ENCODE measurements at places on chromosomes 5 and 9.

GRCh38 chr9:72909428-72909827, 43.4 kb downstream of the ALDH1A1 start:
- DNase-seq, result no peak

- no peak for DNase-seq
These were observed 226.2 kb upstream of the TBC1D2 start for GRCh38 chr9:98481676-98482075.

GRCh38 chr9:121865060-121865459, 213.6 kb downstream of the DAB2IP start:
- no peak for DNase-seq

DNA sequence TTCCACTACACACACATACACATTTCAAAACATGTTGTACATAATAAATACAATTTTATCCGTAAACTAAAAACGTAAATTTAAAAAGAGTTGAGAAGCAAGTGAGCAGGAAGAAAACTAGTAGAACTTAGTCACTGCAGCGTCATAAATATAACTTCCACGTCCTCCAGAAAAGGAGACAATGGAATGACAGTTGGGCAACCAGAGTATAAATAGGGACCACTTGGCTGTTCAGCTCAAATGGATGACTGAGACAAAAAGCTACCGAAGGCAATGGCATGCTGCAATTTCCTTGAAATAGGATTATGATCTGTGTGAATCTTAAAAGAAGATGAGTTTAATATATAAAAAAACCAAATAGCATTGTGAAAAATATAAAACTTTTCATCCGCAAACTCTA, 438.5 kb upstream of the RGMB start:
- DNase-seq, result no peak

- no peak for DNase-seq
These were observed 734.5 kb upstream of the NUDT12 start for GRCh38 chr5:104297076-104297475.

DNA sequence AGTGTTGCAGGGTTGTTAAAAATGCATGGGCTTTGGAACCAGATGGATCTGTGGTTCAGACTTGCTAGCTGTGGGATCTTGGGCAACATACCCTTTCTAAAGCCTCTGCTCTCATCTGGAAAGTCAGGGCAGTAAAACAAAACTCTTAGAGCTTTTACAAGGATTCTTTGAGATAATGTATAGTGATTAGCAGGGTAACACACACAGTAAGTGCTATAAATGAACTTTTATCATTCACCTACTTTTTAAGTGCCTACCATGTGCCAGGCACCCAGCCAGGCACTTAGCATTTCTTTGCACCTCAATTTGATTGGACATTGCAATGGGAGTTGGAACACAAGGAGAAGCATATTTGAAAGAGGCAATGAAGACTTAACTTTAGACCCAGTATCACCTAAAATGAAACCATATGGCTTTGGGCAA, 208.6 kb upstream of the PAPPA start:
- no peak for DNase-seq

DNA sequence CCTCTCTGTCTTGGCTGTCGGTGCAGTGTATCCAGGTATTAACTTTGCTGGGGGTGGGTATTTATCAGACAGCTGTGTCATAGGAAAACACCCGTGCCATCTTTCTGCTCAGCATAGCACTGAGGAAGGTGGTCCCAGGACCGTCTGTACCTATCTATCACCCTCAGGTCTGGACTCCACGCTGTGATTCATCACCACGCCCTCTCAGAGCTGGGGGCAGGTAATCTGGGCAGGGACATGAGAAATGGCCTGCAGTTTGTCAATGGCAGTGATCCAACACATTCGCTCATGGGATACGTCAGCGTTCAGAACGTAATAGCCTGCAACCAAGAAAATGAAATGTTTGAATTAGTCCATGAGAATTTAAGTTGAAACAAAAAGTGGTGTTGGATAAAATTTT, 151.6 kb upstream of the MAP1B start:
- no peak for DNase-seq

DNA sequence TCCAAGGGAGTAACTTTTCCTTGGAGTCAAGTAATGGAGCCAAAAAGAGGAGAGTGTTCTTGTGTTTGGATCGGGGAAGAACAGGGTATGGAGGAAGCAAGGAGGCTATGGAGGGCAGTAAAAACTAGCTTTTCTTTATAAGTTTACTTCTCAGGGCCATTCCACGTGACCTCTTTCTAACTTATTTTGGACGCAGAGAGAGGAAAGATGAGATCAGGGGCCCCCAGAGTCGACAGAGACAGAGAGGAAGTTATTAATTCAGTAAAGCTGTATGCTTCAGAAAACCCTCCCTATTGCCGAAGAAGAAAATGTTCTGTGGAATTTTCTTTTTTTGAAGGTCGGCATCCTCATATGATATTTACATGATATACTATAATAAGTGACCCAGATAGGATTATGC, 233.8 kb upstream of the MPDZ start:
- no peak for DNase-seq

DNA sequence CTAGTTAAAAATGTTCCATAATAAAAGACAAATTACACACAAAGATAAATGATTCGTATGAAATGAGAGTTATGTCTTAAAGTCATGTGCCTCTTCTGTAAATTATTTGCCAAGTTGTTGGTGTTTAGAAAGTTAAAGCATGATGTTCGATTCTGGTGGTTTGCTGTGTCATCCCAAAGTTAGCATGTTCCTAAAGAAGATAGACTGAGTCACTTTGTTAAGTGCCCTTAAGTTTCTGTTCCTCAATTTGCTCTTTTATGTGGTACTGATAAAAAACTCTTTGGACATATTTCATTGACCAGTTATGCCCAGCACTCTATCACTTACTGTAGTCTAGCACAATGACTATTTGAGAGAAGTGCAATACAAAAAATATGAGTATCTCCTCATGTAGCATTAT, 366.9 kb upstream of the ZNF608 start:
- DNase-seq, result no peak

DNA sequence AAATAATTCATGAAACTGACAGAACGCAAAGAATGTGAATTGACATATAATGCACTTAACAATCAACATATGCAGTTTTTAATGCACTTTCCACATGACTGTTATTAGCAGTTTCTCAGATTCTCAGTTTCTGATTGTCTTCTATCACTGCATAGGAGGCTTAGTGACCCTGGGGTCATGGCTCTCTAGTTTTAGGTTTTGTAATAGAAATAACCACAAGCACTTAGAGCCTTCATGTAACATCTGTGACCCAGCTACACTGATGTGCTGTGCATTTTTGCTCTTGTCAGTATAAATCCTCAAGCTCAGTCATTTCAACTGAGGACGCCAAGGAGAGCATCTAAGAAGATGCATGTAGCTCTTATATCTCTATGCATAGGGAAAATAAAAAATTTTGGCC, 163.1 kb upstream of the IZUMO3 start:
- no peak for DNase-seq

- peak; percentile 82 for DNase-seq
These were observed 27.3 kb upstream of the FGF1 start for GRCh38 chr5:142713121-142713706.

DNA sequence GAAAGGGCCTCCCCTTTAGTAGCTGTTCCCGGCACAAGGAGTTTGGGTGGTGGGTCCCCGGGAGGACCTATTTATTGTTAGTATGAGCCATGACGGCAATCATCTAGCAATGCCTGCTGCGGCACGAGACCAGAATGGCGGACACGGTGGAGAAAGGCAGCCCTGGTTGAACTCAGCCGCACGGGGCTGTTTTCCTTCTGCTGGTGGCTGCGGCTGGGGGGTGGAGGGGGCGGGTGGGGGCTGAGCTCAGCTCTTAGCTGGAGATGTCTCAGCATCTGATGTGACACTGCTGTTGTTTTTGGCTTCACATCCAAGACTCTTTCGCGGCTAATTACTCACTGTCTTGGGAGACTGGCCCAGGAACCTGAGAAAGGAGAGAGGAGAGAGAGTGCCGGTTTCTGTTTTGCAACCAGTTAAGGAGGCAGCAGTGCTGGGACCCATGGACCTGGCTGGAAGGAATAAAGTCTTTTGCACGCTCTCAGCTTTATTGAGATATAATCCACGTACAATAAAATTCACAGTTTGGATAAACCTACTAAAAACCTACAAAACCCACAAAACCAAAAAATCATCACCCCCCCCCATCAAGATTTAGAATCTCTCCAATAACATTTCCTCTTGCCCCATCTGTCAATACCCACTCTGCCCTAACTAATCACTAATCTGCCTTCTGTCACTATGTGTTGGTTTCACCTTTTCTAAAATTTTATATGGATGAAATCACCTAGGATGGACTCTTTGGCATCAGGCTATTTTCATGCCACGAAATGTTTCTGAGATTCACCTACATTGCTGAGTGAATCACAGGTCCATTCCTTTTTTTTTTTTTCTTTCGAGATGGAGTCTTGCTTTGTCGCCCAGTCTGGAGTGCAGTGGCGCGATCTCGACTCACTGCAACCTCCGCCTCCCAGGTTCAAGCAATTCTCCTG, 81.8 kb upstream of the NEURL1B start:
- DNase-seq, result no peak

- DNase-seq, result no peak
These were observed 3.8 kb downstream of the NDST1 start for GRCh38 chr5:150511578-150512367.

DNA sequence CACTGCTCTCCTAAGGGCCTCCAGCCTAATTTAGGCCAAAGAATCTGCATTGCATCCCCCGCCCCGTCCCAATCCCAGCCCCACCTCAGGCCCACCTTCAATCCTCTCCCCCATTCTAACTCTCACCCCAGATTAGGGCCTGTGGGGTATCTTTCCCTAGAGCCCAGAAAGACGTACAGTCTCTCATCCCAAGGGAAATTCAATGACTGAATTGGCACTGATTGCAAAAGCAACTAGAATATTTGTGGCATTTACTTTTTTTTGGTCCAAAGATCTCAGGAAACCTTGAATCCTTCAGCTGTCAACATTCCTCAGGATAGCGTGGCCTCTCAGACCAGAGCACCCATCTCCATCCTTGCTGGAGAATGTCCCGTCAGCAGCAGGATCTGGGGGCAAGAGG, 30.6 kb downstream of the TRMO start:
- no peak for DNase-seq

DNA sequence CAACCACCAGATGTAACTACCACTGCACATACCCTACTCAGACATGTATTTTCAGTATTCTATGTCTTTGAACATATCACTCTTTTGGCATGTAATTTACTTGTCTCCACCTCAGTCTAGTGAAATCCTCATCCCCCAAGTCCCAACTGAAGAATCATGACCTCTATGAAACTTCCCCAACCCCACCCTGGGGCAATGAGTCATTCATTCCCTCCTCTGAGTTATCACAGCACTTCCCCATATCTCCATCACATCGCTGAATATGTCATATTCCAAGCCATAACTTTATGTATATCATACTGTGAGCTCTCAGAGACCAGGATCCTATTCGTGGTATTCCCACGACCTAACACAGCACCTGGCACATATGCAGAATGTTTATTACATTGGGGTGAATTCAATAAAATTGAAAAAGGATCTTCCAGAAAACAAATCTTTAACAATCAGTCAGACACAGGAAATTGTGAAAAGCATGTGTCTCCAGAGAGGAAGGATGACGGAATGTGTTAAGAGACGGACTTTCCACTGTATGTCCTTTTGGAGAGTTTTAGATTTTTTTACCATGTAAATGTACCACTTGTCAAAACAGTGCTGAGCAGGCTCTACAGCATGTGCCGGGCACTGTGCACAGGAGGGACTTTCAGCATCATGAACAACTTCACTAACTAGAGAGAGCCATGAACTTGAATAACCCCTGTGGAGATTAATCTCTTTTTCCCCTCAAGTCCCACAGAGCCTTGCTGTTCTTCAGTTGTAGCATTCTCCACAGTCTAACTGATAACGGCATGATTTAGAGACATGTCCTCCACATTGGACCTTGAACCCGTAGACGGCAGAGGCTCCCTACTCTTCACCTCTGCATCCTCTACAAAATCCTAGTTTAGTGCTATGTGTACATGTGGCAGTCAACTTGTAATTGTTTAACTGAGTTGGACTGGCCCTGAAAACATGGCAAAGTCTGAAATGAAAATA, 213.5 kb downstream of the GLIS3 start:
- no peak for DNase-seq

- no peak for DNase-seq
These were observed 117.9 kb upstream of the NR5A1 start for GRCh38 chr9:124625087-124625486.

GRCh38 chr9:38067859-38068681, 957 bp downstream of the SHB start:
- DNase-seq, result peak; percentile 63

DNA sequence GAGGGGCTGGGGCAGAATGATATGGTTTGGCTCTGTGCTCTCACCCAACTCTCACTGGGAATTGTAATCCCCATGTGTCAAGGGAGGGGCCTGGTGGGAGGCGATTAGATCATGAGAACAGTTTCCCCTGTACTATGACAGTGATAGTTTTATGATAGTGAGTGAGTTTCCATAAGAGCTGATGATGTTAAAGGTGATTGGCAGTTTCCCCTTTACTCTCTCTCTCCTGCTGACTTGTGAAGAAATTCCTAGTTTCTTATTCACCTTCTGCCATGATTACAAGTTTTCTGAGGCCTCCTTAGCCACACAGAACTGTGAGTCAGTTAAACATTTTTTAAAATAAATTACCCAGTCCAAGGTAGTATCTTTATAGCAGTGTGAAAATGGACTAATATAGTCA, 120.4 kb upstream of the CDH9 start:
- no peak for DNase-seq

GRCh38 chr5:153209687-153210086, 280.8 kb upstream of the GRIA1 start:
- DNase-seq, result no peak

DNA sequence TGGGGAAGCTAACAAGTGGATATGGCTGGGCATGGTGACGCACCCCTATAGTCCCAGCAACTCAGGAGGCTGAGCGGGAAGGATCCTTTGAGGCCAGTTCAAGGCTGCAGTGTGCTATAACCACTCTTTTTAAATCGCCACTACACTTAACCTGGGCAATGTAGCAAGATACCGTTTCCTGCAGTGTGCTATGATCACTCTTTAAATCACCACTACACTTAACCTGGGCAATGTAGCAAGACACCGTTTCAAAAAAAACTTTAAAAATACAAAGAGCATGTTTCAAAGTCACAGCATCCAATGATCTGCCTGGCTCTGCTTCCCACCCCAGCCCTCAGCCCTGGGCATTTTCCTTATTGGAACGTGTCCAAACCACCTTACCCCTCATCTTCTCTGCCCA, 14.5 kb downstream of the GRHPR start:
- no peak for DNase-seq

DNA sequence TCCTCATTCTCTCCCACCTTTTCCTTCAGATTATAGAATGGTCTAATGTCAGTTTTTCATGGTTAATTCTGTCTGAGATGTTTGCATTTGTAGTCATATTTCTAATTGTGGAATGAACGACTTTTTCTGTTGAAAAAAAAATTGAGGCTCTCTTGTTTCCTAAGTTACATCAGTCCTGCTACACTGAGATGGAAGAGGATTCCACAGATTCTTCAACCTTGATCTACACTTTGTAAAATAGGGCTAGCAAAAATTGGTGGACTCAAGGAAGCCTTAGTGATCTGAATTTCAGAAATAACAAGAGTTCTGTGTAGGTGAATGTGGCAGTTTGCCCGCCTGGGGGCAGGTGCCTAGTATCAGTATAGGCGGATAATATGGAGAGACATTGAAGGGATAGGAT, 51.9 kb downstream of the ERBIN start:
- no peak for DNase-seq

GRCh38 chr5:67050635-67051034, 146.0 kb downstream of the CD180 start:
- DNase-seq, result no peak

- DNase-seq, result no peak
These were observed 4.7 kb upstream of the CCL28 start for GRCh38 chr5:43416803-43417394.

- DNase-seq, result no peak
These were observed 79.0 kb downstream of the GLDC start for GRCh38 chr9:6566409-6567139.

- no peak for DNase-seq
These were observed 37.3 kb downstream of the ARHGAP26 start for GRCh38 chr5:142807372-142807911.
